ENCODE measurements at places on chromosomes 1 and 21.
A peak's percentile ranks its signal among the peaks of the same experiment; 100 is the strongest.

GRCh38 chr1:17773591-17774326 lies 18.6 kb downstream of the ACTL8 start:
- DNase-seq, result no peak

GRCh38 chr1:78839704-78840277 lies 166.7 kb downstream of the ADGRL4 start:
- DNase-seq, result no peak

GRCh38 chr1:198876371-198876871 lies 237.6 kb downstream of the PTPRC start:
- no peak for DNase-seq

DNA sequence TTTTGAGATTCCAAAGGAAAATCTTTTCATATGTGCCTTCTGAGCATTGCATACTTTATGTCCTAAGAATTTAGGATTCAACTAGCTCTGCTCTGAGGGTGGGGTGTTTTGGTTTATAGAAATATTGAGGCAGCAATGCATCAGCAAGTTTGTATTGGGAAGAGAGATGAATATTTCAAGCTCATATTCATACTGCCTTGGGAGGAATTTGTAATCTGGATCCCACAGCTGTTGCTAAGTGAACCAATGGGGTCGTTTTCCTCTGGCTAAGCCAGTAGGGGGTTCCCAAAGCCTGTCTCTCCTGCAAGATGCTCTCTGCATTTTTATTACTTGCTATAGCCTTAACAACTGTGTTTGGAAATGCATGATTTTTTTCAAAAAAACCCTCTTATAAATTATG lies 130.6 kb downstream of the SNX7 start:
- DNase-seq, result no peak

- no peak for DNase-seq
These were observed 157.0 kb downstream of the LYPLAL1 start for GRCh38 chr1:219330669-219331068.

- no peak for DNase-seq
These were observed 18.9 kb downstream of the ALDH9A1 start for GRCh38 chr1:165679282-165680036.

GRCh38 chr1:197725044-197725443 lies 50.2 kb downstream of the DENND1B start:
- no peak for DNase-seq

- DNase-seq, result no peak
These were observed 53.6 kb downstream of the ADCY10 start for GRCh38 chr1:167860231-167860923.

GRCh38 chr1:201266774-201267173 lies 16.5 kb upstream of the PKP1 start:
- no peak for DNase-seq

DNA sequence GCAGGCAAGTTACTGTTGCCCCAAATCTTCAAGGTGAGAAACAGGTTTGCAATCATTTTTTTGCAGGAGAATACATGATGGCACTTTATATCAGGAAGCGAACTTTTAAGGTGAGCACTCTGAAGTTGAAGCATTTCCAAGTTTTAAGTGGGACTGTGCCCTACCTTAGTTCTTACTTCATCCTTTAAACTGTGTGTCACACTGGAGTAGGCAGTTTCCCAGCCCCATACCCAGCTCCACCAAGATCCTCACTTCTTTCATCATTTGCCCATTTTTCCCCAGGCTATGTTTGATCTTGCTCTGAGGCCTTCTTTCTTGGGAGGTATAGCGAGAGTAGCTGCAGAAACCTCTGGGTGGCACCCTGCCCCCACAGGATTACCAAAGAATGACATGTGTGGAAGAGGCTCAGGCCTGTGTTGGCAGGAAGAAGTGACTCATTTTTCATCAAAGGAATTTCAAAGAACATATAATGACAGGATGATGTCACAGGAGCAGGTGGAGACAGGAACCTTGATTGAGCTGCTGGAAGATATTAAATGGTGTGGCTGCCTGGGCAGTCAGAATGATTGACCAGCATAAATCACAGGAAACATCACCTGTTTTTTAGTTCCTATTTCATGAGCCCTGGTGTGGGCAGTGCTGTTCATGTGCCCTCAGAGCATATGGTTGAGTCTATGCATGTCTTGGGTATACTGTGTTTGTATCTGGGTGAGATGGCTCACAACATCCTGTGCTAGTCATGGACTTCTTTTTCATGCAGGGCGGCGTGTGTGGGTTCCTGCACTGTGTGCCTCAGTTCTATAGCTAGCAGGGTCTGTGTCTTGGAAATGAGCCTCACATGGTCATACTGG lies 20.8 kb upstream of the MACF1 start:
- DNase-seq, result peak; percentile 65

Measured in stimulated activated CD4-positive, alpha-beta T cell treated with anti-CD3 and anti-CD28 coated beads, Interleukin-12 subunit alpha, Interleukin-12 subunit beta, amount 100 ng/mL, for 4 hours (primary cell).